Activated CD8-positive, alpha-beta memory T cell treated with anti-CD3 and anti-CD28 coated beads for 1 hour (primary cell): ENCODE measurements at places on chromosomes 1 and 21.

DNA sequence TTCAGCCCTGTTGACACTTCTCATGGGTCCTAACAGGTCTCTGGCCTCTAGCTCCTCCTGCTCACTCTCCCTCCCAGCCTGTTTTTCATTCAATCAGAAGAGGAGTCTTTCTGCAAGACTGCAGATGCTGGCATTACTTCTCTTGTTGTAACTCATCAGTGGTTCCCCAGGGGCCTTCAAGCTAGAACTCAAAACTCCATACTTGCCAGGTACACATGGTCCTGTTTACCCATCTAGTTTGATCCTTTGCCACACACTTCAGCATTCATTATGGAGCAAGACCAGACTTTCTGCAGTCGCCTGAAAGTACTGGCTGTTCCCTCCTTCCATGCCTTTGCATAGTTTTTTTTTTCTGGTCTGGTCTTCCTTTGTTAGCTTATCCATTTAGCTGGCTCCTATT lies 47.9 kb downstream of the SERBP1 start:
- DNase-seq, result no peak

DNA sequence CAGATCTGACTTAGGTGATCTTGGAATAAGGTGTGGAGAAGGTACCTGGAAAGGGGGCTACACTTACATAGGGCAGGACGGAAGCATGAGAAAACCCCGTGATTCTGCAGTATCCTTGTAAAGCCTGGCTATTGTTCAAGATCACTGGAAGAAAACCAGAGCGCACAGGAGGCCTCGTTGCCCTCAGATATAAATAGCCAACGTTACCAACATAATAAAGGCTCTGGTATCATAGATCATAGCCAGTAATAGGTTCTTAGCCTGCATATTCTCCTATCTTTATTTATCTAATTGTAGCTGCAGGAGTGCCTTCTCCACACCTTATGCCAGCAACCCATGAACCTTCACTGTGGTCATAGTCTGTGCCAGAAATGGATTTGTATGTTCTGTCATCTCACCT lies 35.9 kb upstream of the MPZL1 start:
- DNase-seq, result no peak

- DNase-seq, result no peak
Observed at GRCh38 chr21:25361097-25361496, 246.2 kb downstream of the MRPL39 start.

- DNase-seq, result no peak
Observed at GRCh38 chr1:156258859-156259258, 11.0 kb upstream of the PAQR6 start.

- DNase-seq, result no peak
Observed at GRCh38 chr1:22275626-22276395, 132.9 kb upstream of the WNT4 start.

- DNase-seq, result no peak
Observed at GRCh38 chr1:67105508-67105907, 29.3 kb downstream of the C1orf141 start.
